ENCODE measurements at places on chromosomes 13 and 19.

DNA sequence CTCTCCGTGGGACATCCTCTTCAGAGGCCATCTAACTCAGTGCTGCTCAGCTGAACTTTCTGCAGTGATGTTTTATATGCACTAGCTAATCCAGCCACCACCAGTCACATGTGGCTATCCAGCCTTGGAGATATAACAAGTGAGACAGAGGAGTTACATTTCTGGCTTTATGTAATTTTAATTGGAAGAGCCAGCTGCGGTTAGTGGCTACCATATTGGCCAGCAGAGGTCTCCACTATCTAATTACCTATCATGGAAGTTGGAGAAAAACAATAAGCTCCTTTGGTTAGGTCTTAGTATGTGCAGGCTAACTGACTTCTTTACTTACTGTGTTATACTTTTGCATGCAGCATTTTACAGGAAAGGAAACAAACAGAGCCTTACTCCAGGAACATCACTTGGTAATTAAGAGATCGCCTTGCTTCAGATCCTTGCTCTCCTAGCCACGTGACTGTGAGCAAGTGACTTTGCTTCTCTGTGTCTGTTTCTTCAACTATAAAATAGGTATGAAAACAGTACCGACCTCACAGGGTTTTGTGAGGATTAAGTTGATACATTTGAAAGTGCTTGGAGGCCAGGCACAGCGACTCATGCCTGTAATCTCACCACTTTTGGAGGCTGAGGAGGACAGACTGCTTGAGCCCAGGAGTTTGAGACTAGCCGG is 1.6 kb upstream of the KLK10 start:
- DNase-seq: no peak

DNA sequence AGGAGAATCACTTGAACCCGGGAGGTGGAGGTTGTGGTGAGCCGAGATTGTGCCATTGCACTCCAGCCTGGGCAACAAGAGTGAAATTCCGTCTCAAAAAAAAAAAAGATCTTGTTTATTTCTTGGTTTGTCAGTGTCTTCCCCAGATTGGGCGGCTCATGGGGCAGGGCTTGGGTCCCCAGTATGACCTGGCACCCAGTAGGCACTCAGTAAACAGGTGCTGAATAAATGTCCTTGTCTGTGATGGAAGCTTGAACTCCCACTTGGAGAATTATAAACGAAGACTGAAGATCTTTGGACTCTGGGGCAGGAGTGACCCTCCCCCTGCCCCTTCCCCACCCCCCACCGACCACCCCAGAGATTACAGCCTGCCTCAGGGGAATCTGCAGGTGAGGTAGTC is 9.9 kb upstream of the FUT5 start:
- no peak for DNase-seq

DNA sequence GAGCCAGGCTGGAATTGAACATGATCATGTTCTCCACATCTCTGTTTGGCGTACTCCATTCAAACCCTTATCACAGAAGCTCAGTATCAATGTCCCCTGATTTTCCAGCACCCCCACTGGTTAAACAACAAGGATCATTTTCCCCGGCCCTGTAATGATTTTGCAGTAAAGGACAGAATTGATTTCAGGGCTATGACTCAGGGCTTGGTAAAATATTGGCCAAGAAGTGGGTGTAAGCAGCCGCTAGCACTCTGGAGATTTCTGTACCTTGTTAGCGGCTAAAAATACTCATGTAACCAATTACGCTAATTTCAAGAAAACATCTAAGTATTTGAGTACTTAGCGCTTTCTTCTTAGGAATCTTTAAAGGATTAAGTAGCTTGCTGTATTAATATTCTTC is 69.5 kb upstream of the FNDC3A start:
- DNase-seq: no peak

GRCh38 chr13:95246292-95247082 is 54.8 kb downstream of the ABCC4 start:
- DNase-seq: no peak

GRCh38 chr19:10935371-10936059 is 6.9 kb downstream of the TIMM29 start:
- DNase-seq: no peak

DNA sequence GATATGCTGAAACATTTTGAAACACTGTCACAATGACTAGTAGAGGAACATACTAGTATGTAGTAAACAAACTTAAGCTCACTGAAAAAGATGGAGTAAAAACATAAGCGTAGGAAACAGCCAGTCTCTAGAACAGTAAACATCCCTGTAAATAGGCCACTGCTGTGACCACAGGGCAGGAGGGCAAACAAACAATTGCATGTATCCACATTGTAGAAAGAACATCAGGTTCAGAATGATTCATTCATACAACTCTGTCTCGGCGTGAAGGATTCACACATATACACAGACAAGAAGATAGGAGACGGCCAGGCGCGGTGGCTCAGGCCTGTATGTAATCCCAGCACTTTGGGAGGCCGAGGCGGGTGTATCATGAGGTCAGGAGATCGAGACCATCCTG is 390.1 kb downstream of the IRS2 start:
- DNase-seq: no peak

DNA sequence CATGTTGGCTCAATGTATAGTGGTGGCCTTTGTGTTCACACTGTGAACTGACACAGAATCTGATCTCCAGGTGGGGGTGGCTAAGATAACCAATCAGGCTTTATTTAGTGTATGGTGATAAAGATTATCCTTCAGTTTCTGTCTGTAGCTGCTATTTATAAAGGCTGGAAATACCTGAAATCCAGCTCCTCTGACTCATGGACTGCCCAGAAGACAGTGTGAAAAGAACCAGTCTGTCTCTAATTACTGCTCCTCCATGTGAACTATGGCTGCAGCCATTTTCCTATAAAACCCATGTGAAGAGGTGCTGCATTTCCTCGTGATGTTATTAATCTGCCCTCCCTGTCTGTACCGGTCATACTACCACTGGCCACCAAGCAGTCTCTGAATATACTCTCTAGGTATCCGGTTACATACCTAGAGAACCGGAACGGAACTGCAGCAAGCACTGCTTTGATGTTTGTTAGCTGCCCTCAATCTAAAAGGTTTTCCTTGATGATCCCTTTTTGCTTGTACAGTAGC is 238.0 kb downstream of the LHFPL6 start:
- DNase-seq: no peak

- DNase-seq: no peak
These were observed 46.0 kb downstream of the WDFY2 start for GRCh38 chr13:51630288-51630615.

DNA sequence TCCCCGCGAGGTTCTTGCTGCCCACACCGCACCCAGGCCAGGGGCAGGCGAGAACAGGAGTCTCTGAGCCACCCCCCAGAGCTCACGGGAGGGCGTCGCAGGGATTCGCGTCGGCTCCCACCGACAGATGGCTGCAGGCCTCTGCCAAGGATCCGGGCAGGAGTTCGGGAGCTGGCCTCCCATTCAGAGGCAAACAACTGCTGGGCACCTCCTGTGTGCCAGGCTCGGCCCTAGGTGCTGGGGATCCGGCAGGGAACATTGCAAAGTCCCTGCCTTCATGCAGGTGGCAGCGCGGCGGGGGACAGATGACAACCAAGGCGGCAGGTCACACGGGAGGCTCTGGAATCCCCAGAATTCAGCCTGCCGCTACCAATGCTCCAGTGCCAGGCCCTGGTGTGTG is 25.3 kb downstream of the LRRC4B start:
- DNase-seq: no peak

All from stimulated activated CD4-positive, alpha-beta T cell treated with anti-CD3 and anti-CD28 coated beads, Interleukin-12 subunit alpha, Interleukin-12 subunit beta, amount 100 ng/mL, for 24 hours (primary cell).